ENCODE measurements at places on chromosomes 16 and 17.

GRCh38 chr16:11650641-11651591 is 17.3 kb upstream of the SNN start:
- DNase-seq: no peak

GRCh38 chr16:11016524-11016988 is 72.2 kb downstream of the CLEC16A start:
- no peak for DNase-seq

DNA sequence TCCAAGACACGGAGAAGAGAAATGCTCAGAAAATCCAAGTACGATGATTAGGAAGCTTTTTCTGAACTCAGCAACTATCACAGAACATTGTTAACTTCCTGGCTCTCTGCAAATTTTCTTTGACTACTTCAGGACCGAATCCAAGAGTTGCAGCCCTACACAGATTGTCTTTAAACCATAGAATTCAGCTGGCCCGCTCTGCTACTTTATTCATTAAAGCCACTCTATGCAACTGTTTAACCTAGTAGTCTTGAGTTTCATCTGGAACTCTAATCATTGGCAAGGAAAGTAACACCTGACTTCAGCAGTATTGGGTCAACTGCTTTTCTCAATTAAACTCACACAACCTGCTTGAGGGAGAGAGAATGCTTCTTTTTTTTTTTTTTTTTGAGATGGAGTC is 210.1 kb downstream of the SLC39A11 start:
- no peak for DNase-seq

GRCh38 chr17:64388961-64389565 is 1.6 kb downstream of the PECAM1 start:
- DNase-seq: no peak

- DNase-seq: no peak
These were observed 170.2 kb downstream of the RAB11FIP4 start for GRCh38 chr17:31561469-31562375.

DNA sequence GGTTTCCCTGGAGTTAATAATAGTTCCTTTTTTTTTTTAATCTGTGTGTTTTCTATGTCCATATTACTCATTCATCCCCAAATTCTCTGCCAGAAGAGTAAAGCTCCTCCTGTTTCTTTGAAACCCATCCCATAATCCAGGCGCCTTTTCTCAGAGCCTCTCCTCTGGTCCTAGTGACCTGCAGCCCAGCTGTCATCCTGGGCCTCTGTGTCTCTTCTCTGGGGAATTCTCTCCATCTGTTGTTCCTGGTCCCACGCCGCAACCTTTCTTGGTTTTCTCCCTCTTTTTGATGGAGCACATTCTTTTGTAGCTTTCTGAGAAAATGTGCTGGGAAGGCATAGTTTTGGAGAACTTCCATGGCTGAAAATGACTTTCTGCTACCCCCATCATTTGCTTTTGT is 10.2 kb downstream of the KATNB1 start:
- DNase-seq: no peak

- no peak for DNase-seq
These were observed 41.4 kb upstream of the BHLHA9 start for GRCh38 chr17:1228781-1229348.

DNA sequence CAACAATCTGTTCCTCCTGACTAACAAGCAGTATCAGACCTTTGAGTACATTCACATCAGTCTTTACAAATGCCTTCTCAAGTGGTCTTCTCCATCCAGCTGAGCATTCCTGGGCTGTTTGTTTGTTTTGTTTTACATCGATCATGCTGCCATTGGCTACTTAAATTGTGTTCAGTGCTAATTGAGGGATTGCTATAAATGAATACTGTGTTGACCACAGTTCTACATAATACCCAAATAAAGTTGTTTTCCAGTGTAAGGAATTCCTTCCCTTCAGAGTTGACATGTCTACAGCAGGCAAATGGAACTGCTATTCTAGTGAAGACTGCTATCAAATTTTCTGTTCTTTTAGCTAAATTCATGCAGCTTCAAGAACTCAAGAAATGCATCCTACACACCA is 3.2 kb downstream of the CDH8 start:
- no peak for DNase-seq

DNA sequence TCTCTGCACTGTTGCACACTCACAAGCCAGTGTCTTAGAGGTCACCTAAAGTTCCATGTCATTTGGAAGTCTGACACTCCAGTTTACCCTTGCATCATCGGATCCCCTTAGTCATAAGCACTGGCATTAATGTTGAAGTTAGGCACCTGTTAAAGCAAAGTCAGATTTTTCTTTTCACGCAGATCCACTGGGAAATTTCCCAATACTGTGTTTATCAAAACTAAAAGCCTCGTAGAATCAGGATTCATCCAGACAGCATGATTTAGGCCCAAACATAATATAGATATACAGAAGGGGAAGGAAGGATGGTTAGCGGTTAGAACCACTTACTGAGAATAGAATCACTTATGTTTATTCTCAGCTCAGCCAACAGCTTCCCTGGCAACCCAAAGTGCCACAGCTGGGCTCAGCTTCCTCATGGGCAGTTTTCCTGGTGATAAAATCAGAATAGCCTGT is 30.1 kb upstream of the HAPSTR1 start:
- DNase-seq: no peak

- DNase-seq: no peak
These were observed 938 bp downstream of the RNF43 start for GRCh38 chr17:58416396-58416795.

DNA sequence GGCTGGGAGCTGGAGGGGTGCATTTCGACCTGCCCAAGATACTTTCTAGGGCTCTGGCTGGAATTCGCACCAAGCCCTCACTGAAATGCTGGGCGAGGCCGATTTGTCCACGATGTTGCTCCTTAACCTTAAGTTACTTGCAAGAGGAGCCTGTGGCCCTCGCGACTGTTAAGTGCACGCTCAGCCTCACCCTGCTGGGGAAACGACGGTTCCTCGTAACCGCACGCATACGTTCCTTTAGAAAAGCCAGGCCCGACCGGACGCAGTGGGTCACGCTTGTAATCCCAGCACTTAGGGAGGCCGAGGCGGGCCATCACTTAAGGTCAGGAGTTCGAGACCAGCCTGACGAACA is 607 bp upstream of the NCOR1 start:
- DNase-seq: no peak

DNA sequence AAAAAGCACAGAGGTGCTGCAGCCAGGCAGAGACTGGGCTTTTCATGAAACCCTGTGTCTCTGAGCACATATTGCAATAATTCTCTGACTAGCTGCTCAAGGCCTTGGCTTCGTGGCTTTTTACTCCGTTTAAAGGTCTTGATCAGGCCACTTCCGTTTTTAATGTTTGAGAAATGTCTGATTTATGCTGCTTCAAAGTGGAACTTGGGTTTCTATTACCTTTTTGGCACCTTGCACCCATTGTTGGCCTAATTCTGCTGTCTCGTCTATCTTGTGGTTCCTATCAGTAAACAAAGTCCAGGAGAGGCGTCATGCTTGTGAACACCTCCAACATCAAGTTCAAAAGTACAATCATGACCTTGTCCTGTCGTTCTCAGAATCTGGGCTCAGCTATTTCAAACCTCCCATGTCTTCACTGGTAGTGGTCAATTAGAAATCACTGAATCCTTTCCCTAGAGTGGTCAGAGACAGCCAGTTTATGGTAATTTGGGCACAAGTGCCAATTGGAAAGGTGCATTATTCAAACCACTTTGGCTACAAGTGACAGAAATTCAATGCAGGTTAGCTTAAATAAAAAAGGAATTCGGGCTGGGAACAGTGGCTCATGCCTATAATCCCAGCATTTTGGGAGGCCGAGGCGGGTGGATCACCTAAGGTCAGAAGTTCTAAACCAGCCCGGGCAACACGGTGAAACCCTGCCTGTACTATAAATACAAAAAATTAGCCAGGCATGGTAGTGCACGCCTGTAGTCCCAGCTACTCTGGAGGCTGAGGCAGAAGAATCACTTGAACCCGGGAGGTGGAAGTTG is 33.3 kb upstream of the METTL9 start:
- DNase-seq: no peak

- DNase-seq: no peak
These were observed 51.5 kb downstream of the GTF3C1 start for GRCh38 chr16:27498031-27498825.

DNA sequence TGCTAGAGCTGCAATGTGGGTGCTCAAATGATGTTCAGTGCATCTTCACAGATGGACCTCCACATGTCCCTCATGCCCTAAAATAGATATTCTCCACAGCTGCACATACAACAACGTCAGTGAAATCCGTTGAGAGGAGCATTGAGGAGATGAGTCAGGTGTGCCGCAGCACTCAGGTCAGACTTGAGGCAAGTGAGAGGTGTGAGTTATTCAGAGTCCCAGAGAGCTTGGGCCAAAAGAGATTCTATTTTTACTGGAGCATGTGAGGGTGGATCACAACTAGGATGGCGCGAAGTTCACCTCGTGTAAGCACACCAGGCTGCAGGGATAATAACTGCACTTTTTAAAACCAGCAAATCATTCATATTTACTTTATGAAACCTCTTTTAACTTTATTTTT is 645.3 kb downstream of the MAF start:
- no peak for DNase-seq

GRCh38 chr17:17921192-17922069 is 50.8 kb downstream of the TOM1L2 start:
- DNase-seq: no peak

GRCh38 chr17:19686400-19687090 is 29.8 kb downstream of the SLC47A2 start:
- DNase-seq: no peak

All from right renal cortex interstitium (tissue), 3 donors.